Cardiac fibroblast (primary cell): ENCODE measurements at places on chromosomes 4 and X.

- DNase-seq, result no peak
Measured at GRCh38 chr4:170030121-170030520, 3.9 kb upstream of the MFAP3L start.

DNA sequence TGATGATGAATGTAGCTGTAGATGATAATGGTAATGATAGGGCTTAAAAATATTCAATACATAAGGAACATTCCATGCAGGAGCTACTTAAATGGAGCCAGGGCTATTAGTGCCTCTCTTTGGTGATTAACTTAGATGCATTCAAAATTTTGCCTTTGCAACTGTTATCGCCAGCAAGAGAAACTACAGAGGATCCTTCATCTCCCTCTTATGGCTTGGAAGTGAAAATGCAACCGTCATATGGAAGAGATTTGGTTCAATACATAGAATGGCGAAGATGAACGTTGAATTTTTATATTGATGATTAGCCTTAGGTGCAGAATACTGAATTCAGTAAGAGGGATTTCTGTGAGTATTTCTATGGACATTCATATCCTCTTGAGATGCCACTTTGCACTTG is 134.5 kb upstream of the NLGN4X start:
- DNase-seq, result no peak

DNA sequence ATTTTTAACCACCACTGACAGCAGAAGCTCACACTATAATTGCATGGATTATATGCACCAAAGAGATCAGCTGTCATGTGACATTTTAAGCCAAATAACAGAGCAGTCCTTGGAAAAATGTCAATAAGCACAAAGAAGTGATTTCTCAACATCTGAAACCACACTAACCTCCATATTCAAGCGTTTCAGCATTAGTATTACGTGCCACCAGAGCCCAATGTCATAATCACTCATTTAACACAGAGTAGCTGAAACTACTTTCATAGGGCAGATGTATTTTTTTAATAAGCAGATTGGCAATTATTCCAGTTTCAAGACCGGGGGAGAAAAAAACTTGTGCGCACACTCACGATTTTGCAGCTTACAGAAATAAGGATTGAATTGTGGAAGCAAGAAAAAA is 76.6 kb downstream of the SH3KBP1 start:
- DNase-seq, result peak; percentile 59

- DNase-seq, result no peak
Measured at GRCh38 chrX:20369468-20369867, 102.8 kb upstream of the RPS6KA3 start.

GRCh38 chr4:25128671-25129070 is 31.6 kb downstream of the SEPSECS start:
- DNase-seq, result peak; percentile 40

- peak; percentile 51 for DNase-seq
Measured at GRCh38 chrX:78650906-78651437, 8.2 kb downstream of the RTL3 start.

DNA sequence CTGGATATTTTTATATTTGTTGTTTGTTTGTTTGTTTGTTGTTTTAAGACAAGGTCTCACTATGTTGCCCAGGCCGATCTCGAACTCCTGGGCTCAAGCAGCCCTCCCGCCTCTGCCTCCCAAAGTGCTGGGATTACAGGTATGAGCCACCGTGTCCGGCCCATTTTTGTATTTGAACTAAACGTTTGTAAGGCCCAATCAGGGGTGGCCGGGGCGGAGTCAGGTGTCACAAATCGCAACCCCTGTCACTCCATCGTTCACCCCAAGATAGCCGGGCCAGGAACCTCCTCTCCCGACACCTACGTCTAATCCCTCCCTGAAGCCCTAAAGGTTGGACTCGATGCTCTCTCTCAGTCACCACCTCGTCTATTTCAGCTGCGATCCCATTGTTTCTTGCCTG is 722 bp upstream of the EFHC2 start:
- no peak for DNase-seq

DNA sequence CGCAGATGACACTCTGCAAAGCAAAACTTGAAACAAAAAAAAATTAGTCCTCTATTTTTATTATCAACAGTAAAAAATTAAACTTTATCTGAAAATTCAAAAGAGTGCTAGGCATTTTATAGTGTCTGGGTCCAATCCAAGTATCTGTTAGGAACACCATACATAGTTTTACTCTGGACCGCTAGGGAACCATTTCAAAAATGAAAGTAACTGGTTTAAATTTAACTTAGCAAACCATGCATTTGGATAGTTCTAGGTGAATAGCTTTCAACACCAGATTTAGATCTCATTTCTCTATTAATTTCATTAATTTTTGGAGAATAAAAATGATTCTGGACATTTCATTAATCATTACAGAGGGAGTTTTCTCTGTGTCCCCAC is 1.2 kb downstream of the KLKB1 start:
- DNase-seq, result peak; percentile 18

DNA sequence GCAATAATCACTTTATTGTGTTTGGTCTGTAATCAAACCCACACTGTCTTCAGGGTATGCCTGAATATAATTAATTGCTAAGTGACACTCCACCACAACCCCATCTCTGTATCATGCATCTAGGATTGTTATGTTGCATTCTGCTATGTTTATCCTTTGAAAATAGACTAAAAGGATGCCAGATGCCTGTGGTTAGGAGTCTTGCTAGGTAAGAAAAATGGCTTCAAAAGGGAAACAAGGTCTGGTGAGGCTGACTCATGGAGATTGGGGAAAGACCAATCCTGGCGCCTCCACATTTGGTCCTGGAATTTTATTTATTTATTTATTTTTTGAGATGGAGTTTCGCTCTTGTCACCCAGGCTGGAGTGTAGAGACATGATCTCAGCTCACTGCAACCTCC is 360.5 kb upstream of the SLC7A11 start:
- DNase-seq, result peak; percentile 3

GRCh38 chr4:39484582-39485272 is 25.9 kb downstream of the LIAS start:
- no peak for DNase-seq

DNA sequence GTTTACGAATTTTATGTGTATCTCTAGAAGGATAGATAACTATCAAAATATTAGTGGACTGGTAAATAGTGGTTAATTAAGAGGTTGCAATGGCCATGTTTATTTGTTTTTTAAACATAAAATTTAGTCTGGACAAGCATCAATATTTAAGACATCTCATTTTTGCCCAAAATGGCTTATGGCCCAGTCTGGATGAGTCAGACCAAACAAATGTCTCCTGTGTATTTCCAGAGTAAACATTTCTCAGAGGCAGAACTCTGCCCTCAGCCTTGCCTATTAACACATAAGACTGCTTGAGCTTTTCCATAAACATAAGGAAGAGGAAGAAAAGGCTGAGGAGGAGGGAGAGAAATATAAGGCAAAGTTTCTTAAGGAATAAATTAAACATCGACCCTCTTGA is 277.1 kb upstream of the DIAPH2 start:
- DNase-seq, result peak; percentile 76

GRCh38 chr4:126004941-126005340 is 690.2 kb downstream of the FAT4 start:
- peak; percentile 5 for DNase-seq

GRCh38 chrX:41491267-41492004 is 44.3 kb downstream of the NYX start:
- peak; percentile 90 for DNase-seq

GRCh38 chr4:151434183-151434860 is 25.3 kb downstream of the FHIP1A start:
- DNase-seq, result peak; percentile 53

DNA sequence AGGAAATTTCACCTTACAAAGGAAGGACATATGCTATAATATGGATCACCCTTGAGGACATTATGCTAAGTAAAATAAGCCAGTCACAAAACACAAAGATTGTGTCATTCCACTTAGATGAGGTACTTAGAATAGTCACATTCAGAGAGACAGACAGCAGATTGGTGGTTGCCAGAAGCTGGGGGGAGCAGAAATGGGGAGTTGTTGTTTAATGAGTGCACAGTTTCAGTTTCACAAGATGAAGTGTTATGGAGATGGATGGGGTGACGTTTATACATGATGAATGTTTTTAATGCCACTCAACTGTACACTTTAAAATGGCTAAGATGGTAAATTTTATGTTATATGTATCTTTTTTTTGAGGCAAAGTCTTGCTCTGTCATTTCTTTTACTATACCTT is 14.8 kb upstream of the SPON2 start:
- no peak for DNase-seq

DNA sequence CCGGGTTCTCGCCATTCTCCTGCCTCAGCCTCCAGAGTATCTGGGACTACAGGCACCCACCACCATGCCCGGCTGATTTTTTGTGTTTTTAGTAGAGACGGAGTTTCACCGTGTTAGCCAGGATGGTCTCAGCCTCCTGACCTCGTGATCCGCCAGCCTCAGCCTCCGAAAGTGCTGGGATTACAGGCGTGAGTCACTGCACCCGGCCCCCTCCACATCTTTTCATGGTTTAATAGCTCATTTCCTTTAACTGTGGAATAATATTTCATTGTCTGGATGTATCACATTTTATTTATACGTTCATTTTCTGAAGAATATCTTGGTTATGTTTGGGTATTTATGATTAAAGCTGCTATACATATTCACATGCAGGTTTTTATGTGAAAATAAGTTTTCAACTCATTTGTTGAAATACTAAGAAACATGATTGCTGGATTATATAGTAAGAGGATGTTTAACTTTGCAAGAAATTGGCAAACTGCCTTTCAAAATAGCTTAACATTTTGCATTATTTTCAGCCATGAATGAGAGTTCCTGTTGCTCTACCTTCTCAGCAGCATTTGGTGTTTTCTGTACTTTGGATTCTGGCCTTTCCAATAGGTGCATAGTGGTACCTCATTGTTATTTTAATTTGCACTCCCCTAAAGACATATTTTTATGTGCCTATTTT is 591.9 kb downstream of the TECRL start:
- no peak for DNase-seq

DNA sequence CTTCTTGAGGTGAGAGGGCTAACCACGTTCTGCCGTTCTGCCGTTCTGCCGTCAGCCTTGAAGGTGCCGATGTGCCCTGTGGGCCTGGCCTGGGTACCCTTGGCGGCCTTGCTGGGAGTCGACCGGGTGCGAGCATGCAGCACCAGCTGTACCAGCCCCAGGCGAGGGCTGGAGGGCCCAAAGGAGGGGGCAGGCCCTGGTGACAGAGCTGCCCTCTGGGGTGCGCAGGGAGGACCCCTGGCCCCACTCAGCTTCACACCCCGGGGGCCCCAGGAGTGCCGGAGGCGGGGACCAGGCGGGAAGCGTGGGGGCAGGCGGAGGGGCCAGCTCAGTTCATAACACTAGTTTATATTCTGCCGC is 22.1 kb downstream of the UVSSA start:
- DNase-seq, result no peak

DNA sequence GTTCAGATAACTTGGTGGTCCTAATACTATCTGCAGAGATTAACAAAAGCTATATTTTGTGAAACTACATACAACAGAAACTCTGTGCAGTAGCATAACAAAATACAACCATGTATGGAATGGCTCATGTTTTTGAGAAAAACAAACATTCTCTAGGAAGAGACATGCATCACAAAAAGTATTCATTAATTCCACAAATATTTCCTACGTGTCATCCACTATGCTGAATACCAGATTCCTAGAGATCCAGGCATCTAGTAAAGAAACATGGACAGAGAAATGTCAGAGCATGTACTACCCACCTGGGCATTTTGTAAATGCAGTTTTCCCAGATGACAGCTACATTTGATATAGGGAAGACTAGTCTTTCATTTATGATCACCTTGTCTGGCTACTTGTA is 248.1 kb downstream of the OPHN1 start:
- no peak for DNase-seq

DNA sequence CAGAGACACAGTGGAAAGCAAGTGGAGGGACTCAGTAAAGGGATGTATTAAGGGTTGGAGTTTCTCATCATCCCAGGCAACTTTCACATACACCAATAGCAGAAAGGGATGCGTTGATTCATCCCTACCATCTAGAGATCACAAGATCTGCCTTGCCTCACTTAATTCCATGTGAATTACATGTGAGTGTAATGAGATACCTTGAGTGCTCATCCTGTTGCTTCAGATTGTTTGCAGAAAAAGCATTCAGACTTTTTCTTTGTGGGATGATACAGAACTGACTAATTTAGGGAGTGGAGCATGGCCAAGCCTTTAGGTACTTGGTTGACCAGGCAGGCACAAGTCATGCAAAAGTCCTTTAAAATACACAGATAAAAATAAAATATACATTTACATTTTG is 124.8 kb upstream of the SLIT2 start:
- peak; percentile 84 for DNase-seq

GRCh38 chr4:25347473-25347872 is 29.6 kb upstream of the ANAPC4 start:
- DNase-seq, result no peak

GRCh38 chr4:103998756-103999155 is 279.0 kb upstream of the TACR3 start:
- DNase-seq, result no peak

DNA sequence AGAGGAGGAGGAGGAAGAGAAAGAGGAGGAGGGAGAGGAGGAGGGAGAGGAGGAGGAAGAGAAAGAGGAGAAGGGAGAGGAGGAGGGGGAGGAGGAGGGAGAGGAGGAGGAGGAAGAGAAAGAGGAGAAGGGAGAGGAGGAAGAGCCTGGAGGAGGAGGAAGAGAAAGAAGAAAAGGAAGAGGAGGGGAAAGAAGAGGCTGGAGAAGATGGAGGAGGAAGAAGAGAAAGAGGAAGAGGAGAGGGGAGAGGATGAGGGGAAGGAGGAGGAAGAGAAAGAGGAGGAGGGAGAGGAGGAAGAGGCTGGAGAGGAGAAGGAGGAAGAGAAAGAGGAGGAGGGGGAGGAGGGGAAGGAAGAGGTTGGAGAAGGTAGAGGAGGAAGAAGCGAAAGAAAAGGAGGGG is 46.0 kb upstream of the SHOX start:
- DNase-seq, result no peak

GRCh38 chrX:130084631-130085237 is 25.6 kb downstream of the ELF4 start:
- no peak for DNase-seq

- no peak for DNase-seq
Measured at GRCh38 chr4:89420507-89420906, 112.9 kb upstream of the GPRIN3 start.

- peak; percentile 49 for DNase-seq
Measured at GRCh38 chrX:96435378-96436035, 249.1 kb upstream of the DIAPH2 start.

GRCh38 chrX:24232796-24233195 is 81.1 kb downstream of the SUPT20HL2 start:
- DNase-seq, result no peak

DNA sequence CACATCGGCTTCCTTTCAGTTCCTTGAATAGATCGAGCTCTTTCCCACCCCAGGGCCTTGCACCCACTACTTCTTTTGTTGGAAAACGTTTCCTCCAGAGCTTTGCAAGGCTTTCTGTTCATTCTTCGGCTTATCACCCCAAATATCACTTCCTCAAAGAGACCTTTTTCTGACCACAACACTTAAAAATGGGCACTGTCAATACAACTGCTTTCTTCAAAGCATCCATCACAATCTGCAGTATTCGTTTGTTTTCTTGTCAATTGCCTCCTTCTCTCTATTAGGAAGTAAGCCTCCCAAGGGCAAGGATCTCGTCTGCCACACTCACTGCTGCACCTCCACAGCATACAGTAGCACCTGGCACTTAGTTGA is 17.7 kb upstream of the CENPU start:
- no peak for DNase-seq
